ENCODE measurements at places on chromosomes 3 and 15. TPM values are rescaled to one million over a fixed set of nuclear protein-coding genes. Genes with fewer than 3 reads are reported as not detected.

The SRGAP3 gene
- total RNA-seq: 9.9 TPM

The A4GNT gene
- not detected for total RNA-seq

The LTK gene
- 0.37 TPM for total RNA-seq

The CHRM5 gene
- not detected for total RNA-seq

The PTPRG gene
- 35.6 TPM for total RNA-seq

The CD80 gene
- not detected for total RNA-seq

The NANOGP8 gene
- total RNA-seq: not detected

The STXBP5L gene
- not detected for total RNA-seq

GRCh38 chr15:55530861-55531313 lies 22.9 kb upstream of the DNAAF4 start:
- no peak overlapping the region for H3K27ac ChIP-seq
- no peak for DNase-seq
- H3K36me3 ChIP-seq: no peaks in the 10 kb centered on the region
- H3K4me1 ChIP-seq: no peaks in the 10 kb centered on the region

- no peaks in the 10 kb centered on the region for H3K27me3 ChIP-seq
- H3K27ac ChIP-seq: peak overlapping the region; percentile 18
- H3K4me3 ChIP-seq: no peak overlapping the region
- peak; percentile 35 for DNase-seq
- peaks cover 8% of the 10 kb centered on the region for H3K4me1 ChIP-seq
- H3K36me3 ChIP-seq: no peaks in the 10 kb centered on the region
Observed at GRCh38 chr3:24365168-24365567, 129.5 kb downstream of the THRB start.

DNA sequence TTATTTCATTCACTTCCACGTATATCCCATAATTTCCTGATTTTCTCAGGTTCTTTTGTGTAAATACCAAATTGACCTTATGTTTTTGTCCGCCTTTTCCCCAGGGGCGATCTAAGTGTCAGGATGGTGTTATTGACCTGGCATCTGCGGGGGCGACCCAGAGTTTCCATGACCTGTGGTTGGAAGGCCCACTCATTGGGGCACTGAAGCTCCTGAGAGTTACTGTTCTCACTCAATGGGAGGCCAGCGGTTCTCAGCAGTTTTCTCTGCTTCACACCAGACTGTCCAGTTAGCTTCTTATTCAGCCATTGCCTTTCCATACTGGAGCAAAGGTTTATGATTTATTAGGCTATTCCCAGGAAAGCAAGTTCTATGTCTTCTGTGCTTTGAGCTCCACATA lies 53.3 kb downstream of the B3GALNT1 start:
- H3K27me3 ChIP-seq: no peaks in the 10 kb centered on the region
- H3K4me3 ChIP-seq: no peak overlapping the region
- DNase-seq: no peak
- H3K36me3 ChIP-seq: no peaks in the 10 kb centered on the region
- H3K27ac ChIP-seq: no peak overlapping the region

GRCh38 chr3:170600005-170600624 lies 14.2 kb upstream of the SLC7A14 start:
- H3K4me1 ChIP-seq: no peaks in the 10 kb centered on the region
- no peaks in the 10 kb centered on the region for H3K36me3 ChIP-seq
- DNase-seq: no peak
- H3K27ac ChIP-seq: no peak overlapping the region
- H3K4me3 ChIP-seq: no peak overlapping the region

- H3K27ac ChIP-seq: no peak overlapping the region
- no peak overlapping the region for H3K4me3 ChIP-seq
- no peaks in the 10 kb centered on the region for H3K27me3 ChIP-seq
- no peaks in the 10 kb centered on the region for H3K36me3 ChIP-seq
- no peak for DNase-seq
Observed at GRCh38 chr15:64314456-64314855, 41.5 kb downstream of the CSNK1G1 start.

GRCh38 chr3:141439589-141439988 lies 47.2 kb upstream of the RASA2 start:
- peak overlapping the region; percentile 84 for H3K27ac ChIP-seq
- H3K36me3 ChIP-seq: peaks cover 26% of the 10 kb centered on the region
- H3K4me3 ChIP-seq: no peak overlapping the region
- peaks cover 37% of the 10 kb centered on the region for H3K4me1 ChIP-seq

- peaks cover 8% of the 10 kb centered on the region for H3K4me1 ChIP-seq
- no peak for DNase-seq
- H3K4me3 ChIP-seq: no peak overlapping the region
- H3K36me3 ChIP-seq: no peaks in the 10 kb centered on the region
- no peaks in the 10 kb centered on the region for H3K27me3 ChIP-seq
- H3K27ac ChIP-seq: no peak overlapping the region
Observed at GRCh38 chr15:68502398-68502901, 70.5 kb upstream of the ITGA11 start.

DNA sequence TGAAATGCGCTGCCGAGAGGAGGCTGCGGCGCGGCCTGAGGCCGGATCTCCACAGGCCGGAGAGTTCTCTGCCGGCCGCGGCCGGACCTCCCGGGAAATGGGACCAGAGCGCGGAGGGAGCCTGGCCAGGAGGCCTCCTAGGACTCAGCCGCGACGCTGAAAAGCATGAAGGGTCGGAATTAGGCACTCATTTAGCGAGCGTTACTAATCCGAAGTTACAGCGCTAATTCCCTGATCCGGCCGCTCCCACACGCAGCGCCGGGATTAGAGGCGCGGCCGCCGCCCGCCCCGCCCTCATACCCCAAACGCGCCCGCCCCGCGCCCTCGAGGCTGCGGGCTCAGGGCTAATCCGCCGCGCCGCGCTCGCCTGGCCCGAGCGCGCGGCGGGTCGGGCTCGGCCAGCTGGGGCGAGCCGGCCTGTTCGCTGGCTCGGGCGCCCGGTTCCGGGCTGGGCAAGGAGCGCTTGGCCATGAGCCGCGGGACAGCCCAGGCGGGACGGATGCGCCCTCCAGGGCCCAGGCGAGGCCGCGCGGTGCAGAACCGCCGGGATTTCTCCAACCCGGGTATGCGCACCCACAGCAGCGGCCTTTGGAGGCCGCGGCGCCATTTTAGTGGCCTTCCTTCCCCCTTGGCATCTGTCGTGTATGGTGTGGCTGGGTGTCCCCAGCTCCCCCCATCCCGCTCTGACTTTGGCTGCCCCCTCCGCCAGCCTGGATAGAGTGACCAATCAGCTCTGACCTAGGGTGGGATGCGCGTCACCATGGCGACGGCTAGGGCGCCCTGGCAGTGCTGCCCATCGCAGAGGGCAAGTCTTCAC lies 36.8 kb upstream of the POLG start:
- peaks cover 64% of the 10 kb centered on the region for H3K27me3 ChIP-seq
- DNase-seq: no peak
- H3K4me3 ChIP-seq: peak overlapping the region; percentile 43

GRCh38 chr3:126664591-126665214 lies 9.8 kb upstream of the TXNRD3 start:
- H3K4me1 ChIP-seq: no peaks in the 10 kb centered on the region
- DNase-seq: no peak
- no peak overlapping the region for H3K27ac ChIP-seq
- no peak overlapping the region for H3K4me3 ChIP-seq

GRCh38 chr3:10976770-10977169 lies 15.8 kb upstream of the SLC6A1 start:
- no peaks in the 10 kb centered on the region for H3K4me1 ChIP-seq
- no peaks in the 10 kb centered on the region for H3K27me3 ChIP-seq
- H3K36me3 ChIP-seq: no peaks in the 10 kb centered on the region
- H3K27ac ChIP-seq: no peak overlapping the region
- DNase-seq: no peak
- no peak overlapping the region for H3K4me3 ChIP-seq

DNA sequence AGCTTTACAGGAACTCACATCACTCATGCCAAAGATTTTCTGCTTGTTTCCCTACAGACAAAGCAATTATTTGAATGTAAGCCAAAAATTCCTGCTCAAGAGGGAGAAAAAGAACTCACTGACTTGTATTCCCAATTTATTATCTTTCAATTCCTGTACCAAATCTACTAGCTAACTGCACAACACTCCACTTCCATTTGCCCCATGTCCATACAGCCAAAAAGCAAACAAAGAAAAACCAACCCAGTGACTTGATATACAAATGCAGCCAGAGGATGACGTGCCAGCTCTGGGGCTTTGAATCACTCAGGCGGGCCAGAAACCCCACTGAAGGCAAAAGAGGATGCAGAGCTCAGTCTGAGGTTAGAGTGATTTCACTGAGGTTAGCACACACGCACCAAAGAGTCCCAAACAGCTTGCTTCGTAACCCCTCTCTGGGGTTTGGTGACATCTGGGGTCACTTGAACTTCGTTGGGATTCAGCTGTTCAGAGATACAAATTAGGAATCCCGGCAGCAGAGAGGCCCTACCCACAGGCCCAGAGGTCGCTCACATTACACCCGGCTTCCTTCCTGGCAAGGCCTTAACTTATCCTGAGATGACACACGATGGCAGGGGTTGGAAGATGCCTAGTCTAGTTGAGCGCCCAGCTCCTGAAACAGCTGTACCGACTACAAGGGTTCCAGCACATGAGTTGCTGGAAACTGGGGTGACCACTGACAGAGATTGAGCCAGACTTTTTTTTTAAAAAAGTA lies 1.6 kb downstream of the RFTN1 start:
- no peaks in the 10 kb centered on the region for H3K27me3 ChIP-seq
- peak overlapping the region; percentile 90 for H3K27ac ChIP-seq
- peaks cover 29% of the 10 kb centered on the region for H3K4me1 ChIP-seq
- no peaks in the 10 kb centered on the region for H3K36me3 ChIP-seq
- peak; percentile 64 for DNase-seq

DNA sequence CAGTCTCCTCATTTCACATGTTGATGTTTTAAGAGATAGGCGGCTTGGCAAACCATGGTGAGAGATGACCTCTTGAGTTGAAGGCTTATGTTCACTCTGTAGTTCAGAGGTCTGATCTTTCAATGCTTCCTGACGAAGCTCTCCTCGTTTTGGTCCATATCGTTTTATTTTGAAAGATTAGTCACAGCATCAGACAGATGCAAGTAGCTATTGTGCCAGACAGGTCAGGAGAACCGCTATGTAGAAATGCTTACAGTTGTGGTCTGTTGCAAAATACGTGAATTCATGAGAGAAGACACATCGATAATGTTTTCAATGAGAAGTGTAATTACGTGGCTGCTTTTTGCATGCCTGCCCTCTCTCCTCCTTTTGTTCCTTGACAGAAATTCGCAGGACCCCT lies 47.5 kb downstream of the CHL1 start:
- no peaks in the 10 kb centered on the region for H3K27me3 ChIP-seq
- no peak overlapping the region for H3K4me3 ChIP-seq
- H3K4me1 ChIP-seq: no peaks in the 10 kb centered on the region
- H3K36me3 ChIP-seq: no peaks in the 10 kb centered on the region
- no peak for DNase-seq
- H3K27ac ChIP-seq: no peak overlapping the region

DNA sequence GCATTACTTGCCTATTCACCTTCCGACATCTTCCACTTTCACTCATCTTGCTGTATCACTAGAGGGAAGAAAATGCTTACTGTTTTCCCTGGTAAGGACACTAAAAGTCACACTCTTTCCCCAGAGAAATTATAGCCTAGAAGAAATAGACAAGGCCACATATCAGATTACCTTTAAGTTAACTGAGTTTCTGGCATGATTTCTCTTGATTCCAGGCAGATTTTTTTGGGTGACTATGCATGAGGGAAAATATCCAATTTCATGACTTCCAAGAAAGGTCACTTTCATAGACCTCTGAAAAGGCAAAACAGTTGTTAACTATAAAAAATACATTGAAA lies 30.3 kb downstream of the TCF12 start:
- H3K27me3 ChIP-seq: no peaks in the 10 kb centered on the region
- H3K27ac ChIP-seq: no peak overlapping the region
- H3K4me1 ChIP-seq: no peaks in the 10 kb centered on the region
- no peak for DNase-seq
- H3K36me3 ChIP-seq: no peaks in the 10 kb centered on the region

DNA sequence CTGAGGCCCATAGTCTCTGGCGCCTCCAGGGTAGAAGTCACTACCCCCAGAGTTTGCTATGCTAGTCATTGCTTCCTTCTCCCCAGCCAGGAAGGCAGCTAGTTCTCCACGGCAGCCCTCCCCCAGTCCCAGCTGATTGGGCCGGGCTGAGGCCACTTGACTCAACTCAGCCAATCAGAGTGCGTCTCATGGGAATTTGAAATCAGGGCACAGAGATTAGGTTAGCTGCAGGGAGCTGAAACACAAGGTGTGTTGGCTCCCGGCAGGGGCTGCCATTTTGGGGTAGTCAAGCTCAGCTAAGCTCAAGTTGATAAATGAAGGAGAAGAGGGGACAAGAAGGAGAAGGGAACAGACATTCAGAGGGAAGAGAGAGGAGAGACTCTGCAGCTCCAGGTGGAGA lies 32.8 kb downstream of the LINGO1 start:
- no peaks in the 10 kb centered on the region for H3K36me3 ChIP-seq
- peak overlapping the region; percentile 82 for H3K27ac ChIP-seq
- H3K27me3 ChIP-seq: no peaks in the 10 kb centered on the region
- peak; percentile 77 for DNase-seq
- no peak overlapping the region for H3K4me3 ChIP-seq

DNA sequence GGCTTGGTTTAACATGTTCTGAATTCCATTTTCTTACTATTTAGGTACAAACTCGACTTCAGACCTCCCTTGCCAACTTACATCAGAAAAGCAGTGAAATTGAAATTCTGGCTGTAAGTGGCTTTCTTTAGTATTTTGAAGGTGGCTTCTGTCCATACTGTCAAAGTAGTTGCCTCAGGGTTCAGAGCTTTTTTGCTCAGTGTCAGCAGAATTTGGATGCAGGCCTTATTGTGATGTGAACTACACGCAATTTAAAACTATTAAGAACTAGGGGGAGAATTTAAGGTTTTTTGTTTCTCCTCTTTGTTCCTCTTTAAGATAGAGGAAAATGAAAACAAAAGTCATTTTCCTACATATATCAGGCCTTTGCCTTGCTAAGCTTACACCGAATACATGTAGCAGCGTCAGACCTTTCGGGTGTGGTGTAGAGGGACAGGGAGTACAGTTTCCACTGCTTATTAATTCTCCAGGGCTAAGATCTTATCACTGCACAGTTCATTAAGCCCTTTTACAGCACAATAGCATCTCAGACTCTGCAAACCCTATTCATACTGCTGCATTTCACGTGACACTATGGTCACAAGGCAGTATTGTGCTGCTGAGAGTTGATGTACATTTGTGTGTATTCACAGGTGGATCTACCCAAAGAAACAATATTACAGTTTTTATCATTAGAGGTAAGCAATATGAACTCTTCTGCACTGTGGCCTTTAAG lies 6.7 kb downstream of the SRP14 start:
- H3K36me3 ChIP-seq: no peaks in the 10 kb centered on the region
- peak overlapping the region; percentile 82 for H3K27ac ChIP-seq
- H3K4me1 ChIP-seq: peaks cover 27% of the 10 kb centered on the region
- no peaks in the 10 kb centered on the region for H3K27me3 ChIP-seq

GRCh38 chr3:193470710-193471109 lies 84.0 kb downstream of the ATP13A4 start:
- no peak overlapping the region for H3K27ac ChIP-seq
- H3K27me3 ChIP-seq: no peaks in the 10 kb centered on the region
- no peaks in the 10 kb centered on the region for H3K36me3 ChIP-seq
- H3K4me1 ChIP-seq: no peaks in the 10 kb centered on the region
- H3K4me3 ChIP-seq: no peak overlapping the region

- H3K4me3 ChIP-seq: peak overlapping the region; percentile 73
- H3K27ac ChIP-seq: peak overlapping the region; percentile 97
- peaks cover 20% of the 10 kb centered on the region for H3K4me1 ChIP-seq
- DNase-seq: no peak
- H3K36me3 ChIP-seq: peaks cover 17% of the 10 kb centered on the region
Observed at GRCh38 chr15:67521783-67522568, 1.0 kb downstream of the C15orf61 start.

GRCh38 chr3:13159890-13160289 lies 86.7 kb upstream of the IQSEC1 start:
- no peak overlapping the region for H3K4me3 ChIP-seq
- no peak for DNase-seq
- H3K36me3 ChIP-seq: no peaks in the 10 kb centered on the region
- H3K27me3 ChIP-seq: no peaks in the 10 kb centered on the region
- no peak overlapping the region for H3K27ac ChIP-seq

Measured in heart left ventricle (tissue), 16 donors.